ENCODE measurements at places on chromosomes 4 and X.
A peak's percentile ranks its signal among the peaks of the same experiment; 100 is the strongest.

- no peak for DNase-seq
These were observed 1927.1 kb upstream of the PCDH7 start for GRCh38 chr4:28792917-28793597.

DNA sequence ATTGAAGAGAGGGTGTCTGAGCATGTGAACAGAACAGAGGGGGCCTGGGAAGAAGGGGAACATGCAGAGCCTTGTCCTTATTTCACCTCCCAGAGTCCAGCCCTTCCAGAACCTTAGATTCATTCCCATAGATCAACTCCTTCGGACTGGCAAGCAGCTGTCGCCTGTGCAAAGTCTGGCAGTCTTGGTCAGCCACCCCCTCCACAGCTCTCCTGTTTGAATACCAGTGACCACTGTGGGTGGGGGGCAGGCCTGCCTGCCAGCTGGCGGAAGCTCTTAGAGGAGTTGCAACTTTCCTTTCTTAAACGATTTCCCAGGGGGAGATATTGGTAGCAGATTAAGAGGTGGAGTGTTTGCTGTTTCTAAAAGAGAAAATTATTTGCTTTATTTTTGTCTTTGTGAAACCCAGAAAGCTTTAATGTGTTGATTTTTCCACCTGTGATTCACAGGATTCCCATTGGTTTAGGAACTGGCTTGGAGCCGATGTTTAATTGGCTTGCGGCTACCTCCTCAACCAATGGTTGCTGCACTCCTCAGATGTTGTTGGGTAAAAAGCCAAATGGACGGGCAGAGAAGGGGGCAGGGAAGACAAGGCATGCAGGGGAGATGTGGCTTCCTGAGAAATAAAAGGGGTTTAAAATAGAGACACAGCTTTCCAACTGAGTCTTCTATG is 62.2 kb upstream of the PRPS1 start:
- DNase-seq = no peak

GRCh38 chr4:72446353-72447055 is 122.5 kb downstream of the ADAMTS3 start:
- no peak for DNase-seq

DNA sequence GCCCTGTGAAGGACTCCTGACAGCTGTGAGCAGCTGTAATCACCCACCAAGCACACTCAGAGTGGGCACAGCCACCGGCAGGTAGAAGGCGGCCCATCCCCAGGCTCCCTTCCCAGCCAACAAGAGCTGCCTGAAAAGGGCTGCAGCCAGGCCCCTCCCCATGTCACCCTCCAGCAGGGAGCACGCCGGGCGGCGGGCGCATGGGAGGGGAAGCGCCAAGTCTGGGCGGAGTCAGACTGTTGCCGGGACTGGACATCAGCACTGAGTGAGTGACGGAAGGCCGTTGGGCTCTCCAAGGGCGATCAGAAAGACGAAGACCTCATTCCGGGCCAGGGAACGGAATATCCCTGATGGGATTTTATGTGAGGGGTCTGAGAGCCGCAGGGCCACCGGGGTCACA is 82.1 kb downstream of the PPP2R2C start:
- peak; percentile 50 for DNase-seq

GRCh38 chrX:40197071-40197470 is 99.3 kb upstream of the BCOR start:
- DNase-seq = no peak

DNA sequence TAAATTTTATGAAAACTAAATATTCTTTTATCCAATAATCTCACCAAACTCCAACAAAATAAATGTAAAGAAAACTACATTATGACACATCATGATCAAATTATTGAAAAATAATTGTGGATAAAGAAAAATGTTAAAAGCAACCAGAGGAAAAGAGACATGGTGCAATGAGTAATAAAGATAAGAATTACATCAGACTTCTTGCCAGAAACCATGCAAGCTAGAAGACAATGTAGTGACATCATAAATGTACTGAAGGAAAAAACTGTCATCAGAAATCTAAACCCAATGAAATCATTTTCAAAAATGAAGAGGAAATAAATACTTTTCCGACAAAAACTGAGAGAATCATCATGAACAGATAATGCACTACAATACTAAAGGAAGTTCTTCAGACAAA is 135.9 kb upstream of the EOLA2 start:
- DNase-seq = no peak

Measured in C1 segment of cervical spinal cord (tissue), 14 donors.